ENCODE measurements at places on chromosomes 3 and 15. TPM values are rescaled to one million over a fixed set of nuclear protein-coding genes. Genes with fewer than 3 reads are reported as not detected.

GRCh38 chr3:71066356-71066755, 517.2 kb downstream of the FOXP1 start:
- peaks cover 55% of the 10 kb centered on the region for H3K4me1 ChIP-seq
- H3K27me3 ChIP-seq = no peaks in the 10 kb centered on the region
- DNase-seq = no peak
- H3K27ac ChIP-seq = peak overlapping the region; percentile 94
- H3K4me3 ChIP-seq = peak overlapping the region; percentile 5

GRCh38 chr3:161070252-161070930, 34.8 kb downstream of the B3GALNT1 start:
- H3K27me3 ChIP-seq = no peaks in the 10 kb centered on the region
- H3K4me3 ChIP-seq = no peak overlapping the region
- DNase-seq = no peak
- no peaks in the 10 kb centered on the region for H3K4me1 ChIP-seq

DNA sequence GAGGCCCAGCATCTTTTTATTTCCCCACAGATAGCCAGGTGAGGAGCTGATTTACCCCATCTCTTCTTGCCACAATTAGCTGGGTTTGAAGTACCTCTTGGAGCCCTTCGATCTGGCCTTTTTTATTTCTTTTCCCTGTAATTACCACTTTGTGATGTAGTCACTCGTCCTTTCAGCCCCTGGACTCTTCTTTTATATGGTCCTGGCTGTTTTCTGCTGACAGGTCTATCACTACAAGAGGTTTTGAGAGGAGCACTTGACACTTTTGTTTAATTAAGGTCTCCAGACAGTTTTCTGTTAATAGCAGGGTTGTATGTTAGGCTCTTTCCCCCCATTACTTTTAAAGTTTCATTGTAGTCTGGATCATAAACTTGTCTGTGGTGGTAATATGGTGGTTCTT, 11.8 kb downstream of the ATXN7 start:
- H3K36me3 ChIP-seq = no peaks in the 10 kb centered on the region
- no peak overlapping the region for H3K27ac ChIP-seq
- no peak for DNase-seq
- peaks cover 12% of the 10 kb centered on the region for H3K4me1 ChIP-seq
- no peaks in the 10 kb centered on the region for H3K27me3 ChIP-seq

DNA sequence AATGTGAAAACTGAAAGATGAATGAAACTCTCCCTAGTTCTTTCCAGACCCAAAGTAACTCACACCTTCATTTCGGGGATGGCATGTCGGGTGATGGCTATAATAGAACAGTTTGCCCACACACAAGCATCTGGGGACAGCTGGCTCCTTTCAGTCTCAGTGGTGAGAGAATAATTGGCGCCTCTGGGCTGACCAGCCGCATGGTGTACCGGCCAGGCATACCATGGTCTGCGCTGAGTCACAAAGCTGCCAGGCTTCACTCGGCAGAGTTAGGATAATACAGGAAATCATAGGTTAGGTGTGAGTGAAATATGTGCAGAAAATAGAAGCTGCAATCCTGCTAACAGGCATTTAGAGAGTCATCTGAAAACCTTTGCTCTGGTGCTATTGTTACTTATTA, 80.4 kb upstream of the IGF1R start:
- H3K27me3 ChIP-seq = no peaks in the 10 kb centered on the region
- no peaks in the 10 kb centered on the region for H3K36me3 ChIP-seq
- no peak overlapping the region for H3K27ac ChIP-seq
- no peak for DNase-seq

DNA sequence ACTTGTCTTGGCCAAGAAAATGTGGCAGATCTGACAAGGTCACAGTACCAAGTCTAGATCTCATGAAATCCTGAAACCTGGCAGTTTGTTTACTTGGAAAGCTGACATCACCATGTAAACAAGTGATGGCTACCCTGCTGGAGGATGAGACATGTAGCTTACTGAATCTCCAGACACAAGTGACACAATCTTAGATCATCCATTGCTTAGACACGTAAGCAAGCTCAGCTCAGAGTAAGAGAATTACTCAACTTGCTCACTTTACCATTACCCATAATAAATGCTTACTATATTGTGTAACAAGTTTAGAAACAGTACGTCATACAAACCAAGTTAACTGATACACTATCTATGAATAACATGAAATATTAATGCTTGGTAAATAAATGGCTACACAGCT, 263.8 kb downstream of the TBC1D5 start:
- H3K36me3 ChIP-seq = peaks cover 2% of the 10 kb centered on the region
- DNase-seq = no peak
- H3K27ac ChIP-seq = no peak overlapping the region
- no peak overlapping the region for H3K4me3 ChIP-seq
- no peaks in the 10 kb centered on the region for H3K4me1 ChIP-seq

- peak overlapping the region; percentile 44 for H3K4me3 ChIP-seq
- no peak overlapping the region for H3K27ac ChIP-seq
- peaks cover 4% of the 10 kb centered on the region for H3K4me1 ChIP-seq
- H3K27me3 ChIP-seq = peaks cover 84% of the 10 kb centered on the region
- DNase-seq = peak; percentile 88
- H3K36me3 ChIP-seq = no peaks in the 10 kb centered on the region
Measured at GRCh38 chr15:74127255-74127953, 3.0 kb upstream of the ISLR2 start.

- H3K4me3 ChIP-seq = no peak overlapping the region
- H3K27ac ChIP-seq = no peak overlapping the region
- no peaks in the 10 kb centered on the region for H3K4me1 ChIP-seq
- H3K36me3 ChIP-seq = no peaks in the 10 kb centered on the region
- no peaks in the 10 kb centered on the region for H3K27me3 ChIP-seq
- DNase-seq = no peak
Measured at GRCh38 chr15:81026836-81027599, 26.3 kb downstream of the TLNRD1 start.

DNA sequence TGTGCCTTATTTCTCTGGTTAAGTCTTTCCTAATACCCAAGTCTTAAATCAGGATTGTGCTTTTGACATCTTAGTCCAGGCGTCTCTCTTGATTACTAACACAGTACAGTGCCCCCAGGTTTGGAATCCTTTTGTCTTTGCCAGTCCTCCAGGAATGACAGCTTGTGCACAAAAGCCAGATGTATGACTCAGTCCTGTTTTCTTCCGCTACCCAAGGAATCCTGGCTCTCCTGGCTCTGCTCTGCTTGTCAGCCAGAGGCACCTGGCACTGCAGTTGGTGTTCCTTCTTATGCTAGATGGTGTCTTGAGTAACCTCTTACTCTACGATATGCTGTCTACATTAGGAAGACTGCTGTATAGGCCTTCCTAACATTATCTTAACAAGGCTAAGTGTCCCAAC, 728.2 kb upstream of the NECTIN3 start:
- DNase-seq = no peak
- no peaks in the 10 kb centered on the region for H3K4me1 ChIP-seq
- H3K27me3 ChIP-seq = no peaks in the 10 kb centered on the region

DNA sequence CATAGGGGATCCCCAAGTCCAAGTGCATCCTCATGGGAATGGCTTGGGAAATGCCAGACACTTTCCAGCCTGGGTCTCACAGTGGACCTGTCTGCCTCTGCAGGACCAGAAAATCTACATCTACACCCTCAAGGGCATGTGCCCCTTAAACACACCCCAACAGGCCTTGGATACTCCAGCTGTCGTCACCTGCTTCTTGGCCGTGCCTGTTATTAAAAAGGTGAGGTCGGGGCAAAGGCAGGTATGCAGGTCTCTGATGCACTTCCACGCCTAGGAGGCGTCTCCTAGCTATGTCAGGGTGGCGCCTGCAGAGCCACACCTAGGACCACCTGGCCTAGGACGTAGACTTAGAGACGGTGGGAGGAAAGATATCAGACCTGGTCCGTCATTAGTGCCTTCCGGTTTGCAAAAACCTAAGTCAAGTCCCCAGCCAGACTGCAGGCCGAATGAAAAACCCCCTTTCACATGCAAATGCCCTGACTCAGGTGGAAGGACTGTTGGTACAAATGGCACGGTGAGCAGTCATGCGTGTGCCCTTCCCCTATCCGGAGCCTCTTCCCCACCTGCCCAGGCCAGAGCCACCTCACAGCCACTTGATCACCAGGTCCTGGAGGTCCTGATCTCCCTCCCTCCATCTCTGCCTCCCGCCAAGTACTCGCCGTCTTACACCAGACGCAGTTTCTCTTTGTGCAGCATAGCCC, 143.5 kb downstream of the LRRK1 start:
- H3K36me3 ChIP-seq = no peaks in the 10 kb centered on the region
- no peak for DNase-seq
- no peaks in the 10 kb centered on the region for H3K4me1 ChIP-seq

DNA sequence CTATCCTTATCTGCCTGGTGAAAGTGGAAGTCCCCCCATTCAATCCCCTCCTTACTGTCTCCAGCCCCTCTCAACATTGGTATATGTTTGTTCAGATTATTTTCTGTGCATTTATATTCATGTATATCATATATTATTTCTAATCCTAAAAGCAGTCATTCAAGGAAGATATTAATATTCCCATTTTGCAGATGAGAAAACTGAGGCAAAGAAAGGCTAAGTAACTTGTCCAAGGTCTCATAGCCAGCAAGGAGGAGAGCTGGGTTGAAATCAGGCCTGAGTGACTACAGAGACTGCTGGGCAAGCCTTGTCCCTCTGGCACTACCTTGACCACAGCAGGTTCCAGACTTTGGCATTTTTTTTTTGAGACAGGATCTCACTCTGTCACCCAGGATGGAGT, 29.0 kb downstream of the FOXL2NB start:
- H3K27ac ChIP-seq = no peak overlapping the region
- no peaks in the 10 kb centered on the region for H3K27me3 ChIP-seq
- no peak for DNase-seq
- H3K4me1 ChIP-seq = no peaks in the 10 kb centered on the region

- no peak overlapping the region for H3K27ac ChIP-seq
- no peaks in the 10 kb centered on the region for H3K27me3 ChIP-seq
- no peak overlapping the region for H3K4me3 ChIP-seq
Measured at GRCh38 chr3:187714404-187714979, 12.1 kb upstream of the RTP2 start.

DNA sequence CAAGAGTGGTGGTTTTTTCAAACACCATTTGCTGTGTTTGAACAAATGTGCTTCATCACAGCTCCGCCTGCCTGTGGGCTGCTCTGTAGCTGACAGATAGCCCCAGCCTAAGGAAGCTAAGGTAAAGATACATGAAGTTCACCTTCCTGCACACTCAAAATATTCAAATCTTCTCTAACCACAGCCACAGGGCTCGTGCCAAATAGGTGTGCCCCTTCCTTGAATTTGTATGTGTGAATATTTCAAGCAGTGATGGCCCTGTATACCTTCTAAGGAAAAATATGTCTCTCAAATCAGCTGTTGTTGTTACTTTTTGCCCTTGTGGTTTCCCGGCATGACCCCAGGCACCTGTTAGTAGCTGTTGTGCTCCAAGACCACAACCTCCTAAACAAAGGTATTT, 92.8 kb downstream of the CCNL1 start:
- peaks cover 35% of the 10 kb centered on the region for H3K4me1 ChIP-seq
- peak; percentile 55 for DNase-seq
- no peak overlapping the region for H3K4me3 ChIP-seq
- H3K27me3 ChIP-seq = no peaks in the 10 kb centered on the region

DNA sequence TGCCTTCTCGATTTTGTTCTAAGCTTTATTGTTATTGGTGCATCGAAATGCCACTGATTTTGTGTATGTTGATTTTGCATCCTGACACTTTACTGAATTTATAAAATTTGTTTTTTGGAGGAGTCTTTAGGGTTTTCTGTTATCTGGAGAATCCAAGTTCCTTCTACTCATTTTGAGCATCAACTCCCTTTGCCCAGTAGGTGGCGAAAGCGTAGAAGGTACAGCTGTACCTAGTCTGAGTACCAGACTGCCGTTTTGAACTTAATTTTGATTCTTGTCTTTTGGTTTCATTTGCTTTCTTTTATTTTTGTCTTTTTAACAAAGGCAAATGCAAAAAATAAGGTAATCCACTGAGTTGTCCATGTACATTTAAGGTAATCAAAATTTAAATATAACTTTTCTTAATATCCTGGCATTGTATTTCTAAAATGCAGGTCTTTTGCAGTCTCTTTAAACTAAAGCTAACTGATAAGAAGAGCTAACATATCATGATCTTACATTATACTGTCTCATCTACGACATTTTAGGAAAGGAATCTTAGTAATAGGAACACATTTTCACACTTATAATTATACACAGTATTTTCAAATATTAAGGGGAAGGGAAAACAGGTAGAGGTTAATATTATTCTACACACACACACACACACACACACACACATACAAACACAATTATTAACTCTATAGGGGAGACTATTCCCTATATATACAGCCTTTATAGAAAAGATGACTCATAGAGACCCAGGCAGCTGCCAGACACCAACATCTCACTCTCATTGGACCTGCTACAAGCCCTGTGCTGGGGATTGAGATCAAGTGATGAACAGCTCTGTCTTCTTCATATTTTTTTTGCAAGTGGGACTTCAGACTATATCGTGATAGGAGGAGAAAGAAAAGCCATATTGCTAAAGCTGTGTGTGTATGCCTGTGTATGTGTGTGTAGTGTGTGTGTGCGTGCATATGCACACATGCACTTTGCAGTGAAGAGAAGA, 71.8 kb downstream of the SYNPR start:
- no peaks in the 10 kb centered on the region for H3K27me3 ChIP-seq
- H3K27ac ChIP-seq = no peak overlapping the region
- no peaks in the 10 kb centered on the region for H3K4me1 ChIP-seq
- H3K4me3 ChIP-seq = no peak overlapping the region

DNA sequence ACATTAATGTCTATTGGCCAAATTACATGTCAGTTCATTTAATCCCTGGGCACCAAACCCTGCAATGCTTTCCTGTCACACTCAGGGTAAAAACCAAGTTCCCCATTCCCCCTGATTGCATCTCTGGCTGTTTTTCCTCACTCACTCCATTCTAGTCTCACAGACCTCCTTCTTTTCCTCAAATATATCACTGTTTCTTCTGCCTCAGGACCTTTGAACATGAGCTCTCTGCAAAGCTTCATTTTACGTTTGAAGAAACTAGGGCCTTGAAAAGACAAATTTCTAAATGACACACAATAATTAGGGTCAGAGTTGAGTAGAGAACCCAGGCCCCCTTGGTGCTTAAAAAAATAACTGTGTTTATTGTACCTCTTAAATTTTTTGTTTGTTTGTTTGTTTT, 230.6 kb downstream of the THRB start:
- no peak for DNase-seq
- no peaks in the 10 kb centered on the region for H3K4me1 ChIP-seq
- H3K27me3 ChIP-seq = no peaks in the 10 kb centered on the region
- no peaks in the 10 kb centered on the region for H3K36me3 ChIP-seq
- no peak overlapping the region for H3K27ac ChIP-seq

- no peak for DNase-seq
- no peaks in the 10 kb centered on the region for H3K36me3 ChIP-seq
- H3K27ac ChIP-seq = no peak overlapping the region
- no peaks in the 10 kb centered on the region for H3K4me1 ChIP-seq
Measured at GRCh38 chr15:100196326-100197058, 145.3 kb downstream of the ADAMTS17 start.

- H3K4me1 ChIP-seq = no peaks in the 10 kb centered on the region
- no peaks in the 10 kb centered on the region for H3K36me3 ChIP-seq
- DNase-seq = no peak
- no peak overlapping the region for H3K27ac ChIP-seq
- peaks cover 10% of the 10 kb centered on the region for H3K27me3 ChIP-seq
Measured at GRCh38 chr3:141333836-141334626, 34.3 kb upstream of the ZBTB38 start.

ZNF35 gene
- total RNA-seq = 2.4 TPM

PCLAF gene
- total RNA-seq = 1.6 TPM

PLA2G4E gene
- total RNA-seq = not detected

RGMA gene
- 0.44 TPM for total RNA-seq

SLCO2A1 gene
- 0.18 TPM for total RNA-seq

CCDC54 gene
- not detected for total RNA-seq

CCNB2 gene
- 1.5 TPM for total RNA-seq

SMC4 gene
- total RNA-seq = 51.2 TPM

Data from T-cell (primary cell).